Putamen (tissue), 1 donor: ENCODE measurements at places on chromosomes 6 and 20.

DNA sequence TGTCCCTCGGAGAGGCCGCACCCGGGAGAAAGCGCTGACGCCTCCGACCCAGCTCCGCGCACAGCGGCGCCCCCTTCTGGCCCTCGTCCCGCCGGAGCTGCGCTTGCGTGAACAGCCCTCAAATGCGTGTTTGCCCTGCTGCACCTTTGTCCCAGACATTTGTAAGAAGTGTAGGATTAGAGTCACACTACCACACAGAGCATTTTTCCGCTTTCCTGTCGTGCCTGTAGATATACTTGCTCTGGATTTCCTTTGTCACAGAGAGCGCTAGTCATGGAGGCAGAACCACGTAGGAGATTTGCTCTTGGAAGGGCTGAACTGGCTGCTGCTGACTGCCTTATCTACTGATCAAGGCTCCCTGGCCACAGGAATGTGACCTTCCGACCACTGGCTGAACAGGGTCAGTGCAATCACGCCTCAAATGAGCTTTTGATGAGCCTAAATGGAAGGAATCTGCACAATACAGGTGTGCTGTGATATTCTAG lies 62.3 kb downstream of the PAX1 start:
- no peak for DNase-seq

DNA sequence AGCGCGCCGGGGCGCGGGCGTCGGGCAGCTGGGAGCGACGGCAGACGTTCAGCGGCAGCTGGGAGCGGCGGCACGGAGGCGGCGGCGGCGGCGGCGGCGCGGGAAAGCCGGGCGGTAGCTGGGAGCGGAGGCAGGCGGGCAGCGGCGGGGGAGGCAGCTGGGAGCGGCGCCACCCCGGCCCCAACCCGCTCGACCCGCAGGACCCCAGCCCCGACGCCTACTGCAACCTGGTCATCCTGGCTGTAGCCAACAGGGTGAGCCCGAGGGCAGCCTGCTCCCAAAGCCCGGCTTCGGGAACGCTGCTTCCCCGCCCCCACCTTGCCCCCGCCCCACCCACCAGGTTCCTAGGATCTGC lies 8.9 kb downstream of the CCM2L start:
- no peak for DNase-seq

GRCh38 chr6:99739526-99739925 lies 132.9 kb downstream of the PRDM13 start:
- no peak for DNase-seq

DNA sequence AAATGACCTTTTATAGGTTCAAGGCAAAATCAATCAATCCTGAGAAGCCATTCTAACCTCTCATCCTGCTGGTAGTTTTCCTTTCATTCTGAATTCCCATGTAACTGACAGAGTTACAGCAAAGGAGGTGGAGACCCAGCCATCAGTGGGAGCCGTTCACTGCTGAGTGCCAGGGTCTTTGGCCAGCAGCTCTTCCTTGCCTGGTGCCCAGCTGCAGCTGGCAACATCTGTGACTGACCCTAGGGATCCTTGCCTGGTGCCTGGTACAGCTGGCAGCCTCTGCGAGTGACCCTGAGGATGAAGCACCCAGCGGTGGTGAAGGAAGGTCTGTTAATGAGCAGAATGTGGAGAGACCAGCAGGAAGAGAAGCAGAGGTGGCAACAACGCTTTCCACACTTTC lies 314.6 kb downstream of the THBS2 start:
- DNase-seq, result no peak

GRCh38 chr20:16283978-16284377 lies 289.3 kb downstream of the KIF16B start:
- DNase-seq, result no peak

DNA sequence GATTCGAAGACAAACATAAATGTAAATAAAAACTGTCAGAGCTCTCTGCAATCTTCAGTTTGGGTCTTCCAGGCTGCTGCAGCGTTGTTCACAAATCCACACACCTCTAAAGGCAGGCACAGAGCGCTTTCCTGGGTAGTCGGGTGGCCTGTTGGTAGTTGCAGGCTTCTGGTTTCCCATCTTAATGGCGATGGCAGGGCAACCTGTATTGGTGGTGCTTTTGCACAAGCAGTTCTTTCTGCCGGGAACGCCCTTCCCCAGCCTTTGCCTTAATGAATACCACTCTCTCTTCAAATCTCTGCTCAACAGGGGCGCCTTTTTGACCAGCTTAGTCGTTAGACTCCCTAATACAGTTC lies 723 bp upstream of the IFT52 start:
- DNase-seq, result peak; percentile 30

GRCh38 chr6:38775870-38776269 lies 60.8 kb downstream of the DNAH8 start:
- DNase-seq, result no peak

GRCh38 chr20:47635256-47635655 lies 133.6 kb downstream of the NCOA3 start:
- no peak for DNase-seq

DNA sequence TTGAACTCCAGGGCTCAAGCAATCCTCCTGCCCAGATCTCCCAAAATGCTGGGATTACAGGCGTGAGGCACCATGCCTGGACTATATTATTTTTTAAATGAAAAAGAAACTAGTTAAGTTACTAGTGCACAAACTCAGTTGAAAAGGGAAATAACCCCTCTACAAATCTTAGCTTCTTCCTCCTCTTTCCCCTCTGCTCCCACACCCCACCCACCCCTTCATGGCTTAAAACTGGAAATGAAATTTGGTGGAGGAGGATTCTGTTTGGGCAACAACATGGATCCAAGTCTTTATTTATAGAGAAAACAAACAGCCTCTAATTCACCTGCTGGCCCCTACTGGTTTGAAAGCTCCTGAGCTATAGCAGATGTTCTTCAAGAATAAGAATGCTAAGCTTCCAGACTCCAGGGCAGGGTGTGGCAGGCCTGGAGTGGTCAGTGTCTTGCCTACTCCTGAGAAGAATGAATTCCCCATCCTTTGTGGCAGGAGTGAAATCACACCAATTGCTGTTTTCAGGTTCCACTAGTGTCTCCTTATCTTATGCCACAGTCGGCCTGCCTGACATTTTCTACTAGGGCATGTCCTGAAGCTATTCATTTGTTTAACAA lies 73.5 kb downstream of the ZFP64 start:
- no peak for DNase-seq

DNA sequence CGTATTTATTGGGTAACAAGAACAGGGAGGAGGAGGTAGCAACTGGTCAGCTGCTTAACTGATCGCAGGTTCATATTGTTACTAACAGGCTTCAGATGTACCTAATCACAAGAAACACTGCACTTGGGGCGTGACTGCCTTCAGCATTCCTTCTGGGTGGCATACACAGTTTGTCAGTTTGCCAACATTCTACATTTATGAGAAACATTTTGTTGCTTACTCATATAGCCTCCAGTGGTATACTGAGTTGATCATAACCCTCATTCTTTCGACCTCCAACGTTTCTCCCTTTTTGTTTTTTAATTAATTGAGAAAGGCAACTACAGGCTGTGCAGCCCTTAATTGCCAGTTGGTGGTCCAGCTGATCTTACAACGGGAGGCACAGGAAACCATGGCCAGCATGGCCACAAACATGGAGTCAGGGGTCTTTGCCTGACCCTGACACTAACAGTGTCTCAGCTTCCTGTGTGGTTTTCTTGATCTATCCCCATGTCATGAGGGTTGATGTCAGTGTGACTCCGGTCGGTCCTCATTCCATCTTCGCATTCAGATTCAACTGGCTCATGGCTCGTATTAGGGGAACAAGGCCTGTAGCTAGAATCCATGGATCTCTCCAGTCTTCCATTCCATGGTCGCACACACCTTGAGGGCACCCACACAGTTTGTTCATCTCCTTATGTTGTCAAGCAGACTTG lies 9.4 kb downstream of the EPB41L2 start:
- DNase-seq, result no peak

GRCh38 chr20:61761453-61762166 lies 304.1 kb downstream of the TAF4 start:
- no peak for DNase-seq

GRCh38 chr6:52909531-52909930 lies at the start of gene GSTA3:
Gene GSTA3, minus strand, starts transcription at chr6:52909698. Its CDS starts 3,864 bp downstream, at chr6:52905834.
- DNase-seq, result no peak

DNA sequence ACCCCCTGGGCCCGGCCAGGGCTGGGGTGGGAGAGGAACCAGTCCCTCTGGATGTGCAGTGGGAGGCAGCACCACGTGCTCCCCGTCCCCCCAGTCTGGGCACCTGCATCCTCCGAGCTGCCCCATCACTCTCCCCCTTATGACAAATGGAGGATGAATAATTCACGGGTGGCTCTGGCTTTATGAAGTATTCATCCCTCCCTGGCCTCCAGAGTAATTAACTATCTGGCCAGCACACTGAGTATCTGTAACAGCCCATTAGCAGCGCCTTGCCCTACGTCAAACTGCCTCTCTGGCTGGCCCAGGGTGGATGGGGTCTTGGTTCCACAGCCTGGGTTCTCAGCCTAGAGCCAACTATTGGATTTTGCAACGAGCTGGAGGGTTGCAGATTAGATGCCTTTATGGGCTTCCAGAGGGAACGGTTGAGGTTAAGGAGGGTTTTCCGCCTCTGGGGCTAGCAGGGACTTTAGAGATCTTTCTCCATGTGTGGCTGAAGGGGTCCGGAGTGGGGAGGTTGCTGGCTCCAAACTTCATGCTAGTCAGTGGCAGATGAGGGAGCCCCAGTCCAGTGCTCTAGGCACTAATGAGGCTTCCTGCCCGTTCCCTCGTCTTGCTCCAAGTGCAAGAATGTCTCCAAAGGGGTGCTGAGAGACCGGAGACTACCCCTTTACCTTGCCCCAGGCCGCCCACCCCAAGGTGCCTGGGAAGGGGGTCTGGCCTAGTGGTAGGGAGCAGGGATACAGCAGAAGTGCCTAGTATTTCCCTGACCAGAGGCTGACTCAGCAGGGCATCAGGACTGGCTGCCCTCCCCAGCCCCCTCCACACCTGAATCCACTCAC lies 53.5 kb upstream of the MLN start:
- no peak for DNase-seq

DNA sequence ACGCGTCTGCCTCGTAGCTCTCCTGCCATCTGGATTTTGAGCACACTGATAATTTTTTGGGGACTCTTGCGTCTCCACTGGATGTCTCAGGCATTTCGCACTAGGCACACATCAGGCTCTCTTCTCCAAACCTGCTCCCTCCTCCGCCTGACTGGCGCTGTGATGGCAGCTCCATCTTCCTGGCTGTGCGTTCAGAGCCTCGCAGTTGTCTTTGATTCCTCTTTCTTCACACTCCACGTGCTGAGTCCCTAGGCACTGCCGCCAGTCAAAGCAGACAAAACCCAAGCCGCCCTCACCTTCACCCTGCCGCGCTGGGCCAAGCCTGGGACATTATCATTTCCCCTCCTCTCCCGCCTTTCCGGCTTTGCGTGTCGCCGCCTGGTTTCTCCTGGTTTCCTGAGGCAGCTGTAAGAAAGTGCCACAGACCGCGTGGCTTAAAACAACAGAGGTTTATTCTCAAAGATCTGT lies 778 bp downstream of the PSMG4 start:
- DNase-seq, result peak; percentile 63

DNA sequence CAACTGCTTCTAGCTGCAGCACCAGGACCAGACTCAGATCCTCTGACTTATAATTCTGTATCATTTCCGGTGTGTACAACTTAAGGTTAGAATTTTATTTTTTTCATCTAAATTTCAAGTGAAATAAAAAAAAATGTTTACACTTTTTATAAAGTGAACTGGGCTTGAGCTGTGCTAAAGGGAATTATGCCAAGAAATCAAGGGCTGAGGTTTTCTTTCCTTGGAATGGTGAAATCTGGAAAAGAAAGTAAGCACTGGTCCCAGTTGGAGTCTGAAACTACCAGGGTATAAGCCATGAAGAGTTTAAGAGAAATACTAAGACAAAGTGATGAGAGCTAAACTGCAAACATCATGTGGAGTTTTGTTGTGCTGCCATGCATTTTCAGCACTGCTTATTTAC lies 21.7 kb upstream of the FYN start:
- DNase-seq, result no peak

- no peak for DNase-seq
These were observed 2.1 kb downstream of the RAET1E start for GRCh38 chr6:149895833-149896271.

GRCh38 chr6:39956936-39957335 lies 22.7 kb upstream of the MOCS1 start:
- no peak for DNase-seq

DNA sequence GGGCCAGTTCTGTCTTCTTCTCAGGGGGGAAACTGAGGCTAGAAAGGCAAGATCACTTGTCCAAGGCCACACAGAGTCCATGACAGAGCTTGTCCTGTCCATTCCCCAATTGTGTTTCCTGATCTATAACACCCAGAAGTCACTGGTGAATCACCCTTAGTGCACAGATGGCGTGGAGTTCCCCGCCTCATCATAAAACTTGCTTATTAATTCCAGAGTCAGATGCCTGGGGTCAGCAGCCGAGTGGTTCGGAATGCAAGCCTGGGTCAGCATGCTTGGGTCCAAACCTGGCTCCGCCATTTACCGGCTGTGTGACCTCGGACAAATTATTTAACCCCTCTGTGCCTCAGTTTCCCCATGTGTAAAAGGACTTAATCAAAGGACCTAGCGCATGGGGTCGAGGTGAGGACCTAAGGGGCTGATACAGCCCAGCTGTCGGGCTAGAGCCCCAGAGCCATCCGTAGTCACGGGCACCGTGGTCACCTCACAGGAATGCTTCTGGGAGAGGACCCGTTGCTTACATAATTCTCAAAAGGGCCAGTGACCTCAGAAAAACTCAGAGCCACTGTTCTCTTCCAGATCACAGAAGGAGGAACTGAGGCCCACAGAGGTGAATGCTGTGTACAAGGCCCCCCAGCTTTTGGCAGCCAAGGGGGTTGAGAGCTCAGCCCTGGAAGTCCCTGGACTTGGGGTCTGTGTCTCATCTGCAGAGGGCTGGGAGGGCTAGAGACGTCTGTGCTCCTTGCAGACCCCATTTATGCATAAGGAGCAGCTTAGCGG lies 1.4 kb upstream of the ZBP1 start:
- DNase-seq, result no peak

DNA sequence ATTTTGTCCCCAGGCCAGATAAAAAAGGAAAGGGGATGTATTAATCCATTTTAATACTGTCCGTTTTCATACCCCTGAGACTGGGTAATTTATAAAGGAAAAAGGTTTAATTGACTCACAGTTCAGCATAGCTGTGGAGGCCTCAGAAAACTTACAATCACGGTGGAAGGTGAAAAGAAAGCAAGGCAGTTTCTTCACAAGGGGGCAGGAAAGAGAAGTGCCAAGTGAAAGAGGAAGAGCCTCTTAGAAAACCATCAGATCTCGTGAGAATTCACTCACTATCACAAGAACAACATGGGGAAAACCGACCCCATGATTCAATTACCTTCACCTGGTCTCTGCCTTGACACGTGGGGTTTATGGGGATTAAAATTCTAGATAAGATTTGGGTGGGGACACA lies 152.5 kb downstream of the IBTK start:
- DNase-seq, result no peak

DNA sequence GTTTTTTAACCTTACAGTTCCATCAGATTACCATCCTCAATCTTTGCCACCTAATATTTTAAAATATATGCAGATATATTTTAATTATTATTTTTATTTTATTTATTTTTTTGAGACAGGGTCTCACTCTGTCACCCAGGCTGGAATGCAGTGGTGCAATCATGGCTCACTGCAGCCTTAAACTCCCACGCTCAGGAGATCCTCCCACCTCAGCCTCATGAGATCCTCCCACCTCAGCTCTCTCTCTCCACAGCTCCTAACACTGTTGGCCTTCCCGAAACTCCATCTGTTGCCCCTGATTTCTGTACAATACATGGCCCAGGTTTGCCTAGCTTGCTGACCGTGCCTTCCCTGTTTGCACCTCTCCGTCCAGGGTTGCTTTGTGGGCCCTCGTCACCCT lies 4.4 kb upstream of the TAB2 start:
- no peak for DNase-seq
